ENCODE measurements at places on chromosomes 7 and 10. TPM values are rescaled to one million over a fixed set of nuclear protein-coding genes. Genes with fewer than 3 reads are reported as not detected.

The CYP2C19 gene
- 33.8 TPM for total RNA-seq

The SUN3 gene
- total RNA-seq, result not detected

The NODAL gene
- not detected for total RNA-seq

The SNCG gene
- 7.3 TPM for total RNA-seq

The RADIL gene
- total RNA-seq, result 5.8 TPM

The UCN3 gene
- not detected for total RNA-seq

The GNG11 gene
- total RNA-seq, result 26.8 TPM

The HOXA5 gene
- 8.5 TPM for total RNA-seq

DNA sequence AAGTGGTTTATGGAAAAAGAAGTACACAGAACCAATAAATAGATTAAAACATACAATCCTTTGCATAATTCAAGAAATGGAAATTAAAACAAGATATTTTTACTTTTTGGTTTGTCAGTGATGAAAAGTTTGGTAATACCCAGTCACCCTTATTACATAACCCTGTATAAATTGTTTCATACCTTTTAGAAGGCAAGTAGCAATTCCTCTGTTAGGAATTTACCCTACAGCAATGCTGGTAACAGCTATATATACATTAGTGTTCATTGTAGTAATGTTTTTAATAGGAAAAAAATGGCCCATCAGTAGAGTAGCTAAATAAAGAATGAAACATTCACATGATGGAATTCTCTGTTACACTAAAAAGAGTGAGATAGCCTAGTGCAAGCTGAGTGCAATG, 42.7 kb downstream of the PTPN12 start:
- H3K27ac ChIP-seq, result no peak overlapping the region
- peaks cover 44% of the 10 kb centered on the region for H3K36me3 ChIP-seq
- H3K27me3 ChIP-seq, result no peaks in the 10 kb centered on the region

- H3K4me1 ChIP-seq, result no peaks in the 10 kb centered on the region
- no peak overlapping the region for H3K27ac ChIP-seq
- H3K36me3 ChIP-seq, result peaks cover 87% of the 10 kb centered on the region
- H3K4me3 ChIP-seq, result no peak overlapping the region
- DNase-seq, result no peak
Observed at GRCh38 chr10:127069436-127069835, 127.0 kb downstream of the INSYN2A start.

DNA sequence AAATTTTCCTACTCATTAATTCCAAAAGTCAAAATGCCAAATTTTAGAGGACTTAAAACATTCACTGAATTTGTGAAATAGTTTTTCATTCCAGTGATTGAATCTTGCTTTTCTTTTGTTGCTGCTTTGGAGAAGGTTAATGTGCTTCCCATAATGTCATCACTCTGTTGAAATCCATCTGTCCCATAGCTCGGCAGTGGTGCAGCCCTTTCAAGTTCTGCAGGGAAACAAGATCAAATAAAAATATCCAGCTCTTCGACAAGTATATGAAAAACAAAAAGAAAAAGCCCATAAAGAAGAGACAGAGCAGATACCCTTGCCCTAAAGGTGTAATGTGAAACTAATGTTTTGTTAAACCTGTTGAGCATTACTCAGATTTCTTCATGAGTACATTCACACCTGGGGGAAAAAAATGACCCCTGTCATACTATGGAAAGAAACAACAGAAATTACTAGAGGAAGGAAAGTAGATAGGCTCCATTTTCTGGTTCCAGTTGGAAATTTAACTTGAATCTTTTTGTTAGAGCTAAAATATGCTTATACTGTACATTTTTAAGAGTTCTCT, 35.1 kb downstream of the AGR3 start:
- H3K4me1 ChIP-seq, result no peaks in the 10 kb centered on the region
- no peak for DNase-seq
- H3K27ac ChIP-seq, result peak overlapping the region; percentile 65
- H3K4me3 ChIP-seq, result no peak overlapping the region
- H3K27me3 ChIP-seq, result no peaks in the 10 kb centered on the region
- H3K36me3 ChIP-seq, result no peaks in the 10 kb centered on the region

DNA sequence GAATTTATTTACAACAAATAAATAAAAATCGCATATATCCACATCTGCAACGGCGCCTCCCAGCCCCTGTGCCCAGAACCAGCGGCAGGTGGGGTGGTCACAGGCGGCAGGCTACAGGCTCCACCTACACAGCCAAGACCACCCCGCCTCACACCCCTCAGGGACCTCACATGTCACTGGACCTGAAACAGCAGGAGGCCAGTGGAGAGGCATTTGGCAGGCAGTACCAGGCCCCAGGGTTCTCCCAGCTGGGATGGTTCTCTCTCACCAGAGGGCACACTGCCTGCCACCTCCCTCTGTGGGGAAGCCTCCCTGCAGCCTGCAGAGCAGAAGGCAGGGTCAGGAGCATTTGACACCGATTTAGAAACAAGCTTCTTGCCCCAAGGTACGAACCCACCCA, 81.5 kb downstream of the MAD1L1 start:
- no peaks in the 10 kb centered on the region for H3K36me3 ChIP-seq
- H3K4me3 ChIP-seq, result no peak overlapping the region
- DNase-seq, result no peak
- H3K27me3 ChIP-seq, result no peaks in the 10 kb centered on the region
- no peak overlapping the region for H3K27ac ChIP-seq
- no peaks in the 10 kb centered on the region for H3K4me1 ChIP-seq

- DNase-seq, result no peak
- H3K4me1 ChIP-seq, result no peaks in the 10 kb centered on the region
- H3K27me3 ChIP-seq, result no peaks in the 10 kb centered on the region
- H3K27ac ChIP-seq, result no peak overlapping the region
Observed at GRCh38 chr7:83130623-83131545, 31.8 kb downstream of the PCLO start.

- peak overlapping the region; percentile 84 for H3K4me3 ChIP-seq
- no peak for DNase-seq
- H3K27ac ChIP-seq, result peak overlapping the region; percentile 91
Observed at GRCh38 chr10:86712317-86712707, 44.0 kb downstream of the LDB3 start.

- H3K27me3 ChIP-seq, result peaks cover 44% of the 10 kb centered on the region
- peaks cover 7% of the 10 kb centered on the region for H3K4me1 ChIP-seq
Observed at GRCh38 chr10:43262902-43263466, 3.9 kb downstream of the RASGEF1A start.

DNA sequence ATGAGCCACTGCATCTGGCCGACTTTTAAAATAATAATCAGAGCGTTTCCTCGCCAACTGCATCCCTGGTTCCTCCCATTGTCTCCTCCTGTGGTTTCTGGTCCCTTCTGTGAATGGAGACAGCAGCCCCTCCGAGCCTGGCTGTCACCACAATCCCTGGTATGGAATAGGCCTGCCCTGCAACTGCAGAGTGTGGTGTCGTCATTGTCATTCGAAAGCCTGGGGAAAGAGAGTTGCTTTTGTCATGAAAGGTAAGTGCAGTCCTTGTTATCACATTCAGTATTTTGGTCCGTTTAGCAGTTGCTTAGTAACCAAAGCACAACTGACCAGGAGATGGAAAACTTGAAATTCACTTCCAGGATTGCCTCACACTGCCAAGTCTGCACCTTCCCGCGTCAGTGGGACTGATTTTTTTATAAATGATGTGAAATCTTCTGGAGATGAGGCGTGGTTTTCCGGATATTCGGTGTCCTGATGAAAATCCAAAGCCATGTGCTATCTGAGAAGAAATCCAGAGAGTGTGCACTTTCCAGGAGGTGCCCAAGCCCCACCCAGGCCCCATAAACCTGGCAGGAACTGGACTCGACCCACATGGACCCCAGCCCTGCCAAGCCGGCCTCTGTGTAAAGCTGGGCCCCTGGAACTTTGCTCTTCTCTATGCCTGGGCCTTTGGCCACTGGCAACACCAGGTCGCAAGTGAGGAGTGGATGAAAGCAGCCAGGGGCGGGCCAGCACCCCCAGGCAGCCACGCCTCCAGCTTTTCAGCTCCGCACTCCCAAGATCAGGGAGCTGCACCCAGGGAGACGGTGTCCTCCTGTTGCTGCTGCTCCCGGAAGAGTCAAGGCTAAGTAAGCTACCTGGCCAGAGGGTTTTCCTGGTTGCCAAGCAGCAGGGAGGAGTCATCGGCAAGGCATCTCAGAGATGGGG, 133.7 kb upstream of the SH2B2 start:
- no peak overlapping the region for H3K4me3 ChIP-seq
- peak; percentile 85 for DNase-seq
- no peaks in the 10 kb centered on the region for H3K4me1 ChIP-seq
- H3K27me3 ChIP-seq, result no peaks in the 10 kb centered on the region
- H3K36me3 ChIP-seq, result peaks cover 10% of the 10 kb centered on the region
- no peak overlapping the region for H3K27ac ChIP-seq

GRCh38 chr7:13021566-13022300, 334.3 kb downstream of the ARL4A start:
- DNase-seq, result no peak
- H3K4me3 ChIP-seq, result no peak overlapping the region
- H3K36me3 ChIP-seq, result no peaks in the 10 kb centered on the region
- H3K4me1 ChIP-seq, result peaks cover 14% of the 10 kb centered on the region
- no peak overlapping the region for H3K27ac ChIP-seq

- DNase-seq, result peak; percentile 72
- H3K27ac ChIP-seq, result peak overlapping the region; percentile 92
- no peaks in the 10 kb centered on the region for H3K36me3 ChIP-seq
- H3K4me3 ChIP-seq, result peak overlapping the region; percentile 85
- peaks cover 77% of the 10 kb centered on the region for H3K27me3 ChIP-seq
Observed at GRCh38 chr7:517774-518629, 1.6 kb downstream of the PDGFA start.

DNA sequence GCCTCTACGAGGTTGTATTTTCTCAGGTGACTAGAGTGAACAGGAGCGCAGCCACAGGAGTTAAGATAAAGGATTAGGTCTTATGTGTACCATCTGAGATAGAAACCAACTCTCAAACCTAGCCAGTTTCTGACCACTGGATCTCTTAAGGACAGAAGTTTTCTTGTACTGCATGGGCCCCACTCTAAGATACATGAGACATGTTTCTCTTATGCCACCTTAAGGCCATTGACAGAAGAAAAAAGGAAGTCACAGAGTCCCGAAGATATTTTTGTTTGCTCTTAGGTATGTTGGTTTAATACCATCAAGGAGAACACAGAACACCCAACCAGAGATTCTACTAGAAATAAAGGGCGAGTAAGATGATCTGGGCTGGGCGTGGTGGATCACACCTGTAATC, 335.8 kb downstream of the FRMD4A start:
- peaks cover 24% of the 10 kb centered on the region for H3K4me1 ChIP-seq
- DNase-seq, result no peak
- no peak overlapping the region for H3K27ac ChIP-seq
- H3K27me3 ChIP-seq, result no peaks in the 10 kb centered on the region
- H3K36me3 ChIP-seq, result no peaks in the 10 kb centered on the region

GRCh38 chr10:3747248-3747960, 37.6 kb downstream of the KLF6 start:
- H3K4me1 ChIP-seq, result peaks cover 28% of the 10 kb centered on the region
- H3K36me3 ChIP-seq, result no peaks in the 10 kb centered on the region
- peak overlapping the region; percentile 80 for H3K27ac ChIP-seq
- no peaks in the 10 kb centered on the region for H3K27me3 ChIP-seq
- no peak for DNase-seq

- H3K27me3 ChIP-seq, result no peaks in the 10 kb centered on the region
- H3K27ac ChIP-seq, result no peak overlapping the region
- DNase-seq, result no peak
- H3K4me1 ChIP-seq, result peaks cover 51% of the 10 kb centered on the region
Observed at GRCh38 chr7:28983396-28984190, 25.5 kb upstream of the TRIL start.

DNA sequence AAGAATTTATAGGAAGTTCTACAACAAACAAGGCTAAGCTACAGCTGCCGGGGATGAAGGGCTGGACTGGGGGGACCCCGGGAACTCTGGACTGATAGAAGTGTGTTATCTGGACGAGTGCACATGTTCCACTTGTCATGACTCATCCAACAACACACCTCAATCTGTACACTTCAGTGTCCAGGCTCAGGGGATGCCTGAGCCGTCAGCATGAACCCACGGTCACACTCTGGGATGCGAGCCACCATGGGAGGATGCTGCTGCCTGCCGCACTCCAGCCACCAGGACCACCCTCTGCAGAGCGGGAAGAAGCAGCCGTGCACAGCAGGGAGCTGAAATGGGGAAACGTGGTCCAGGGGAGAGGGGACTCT, 67.5 kb downstream of the MAD1L1 start:
- H3K4me1 ChIP-seq, result peaks cover 24% of the 10 kb centered on the region
- no peaks in the 10 kb centered on the region for H3K27me3 ChIP-seq
- no peak overlapping the region for H3K27ac ChIP-seq
- no peaks in the 10 kb centered on the region for H3K36me3 ChIP-seq

- no peak overlapping the region for H3K4me3 ChIP-seq
- no peak overlapping the region for H3K27ac ChIP-seq
- no peaks in the 10 kb centered on the region for H3K27me3 ChIP-seq
- H3K4me1 ChIP-seq, result no peaks in the 10 kb centered on the region
Observed at GRCh38 chr7:115054478-115055065, 132.7 kb downstream of the MDFIC start.

- no peak overlapping the region for H3K4me3 ChIP-seq
- no peak for DNase-seq
- H3K36me3 ChIP-seq, result no peaks in the 10 kb centered on the region
- peaks cover 8% of the 10 kb centered on the region for H3K4me1 ChIP-seq
Observed at GRCh38 chr7:12567015-12567414, 3.5 kb upstream of the SCIN start.

DNA sequence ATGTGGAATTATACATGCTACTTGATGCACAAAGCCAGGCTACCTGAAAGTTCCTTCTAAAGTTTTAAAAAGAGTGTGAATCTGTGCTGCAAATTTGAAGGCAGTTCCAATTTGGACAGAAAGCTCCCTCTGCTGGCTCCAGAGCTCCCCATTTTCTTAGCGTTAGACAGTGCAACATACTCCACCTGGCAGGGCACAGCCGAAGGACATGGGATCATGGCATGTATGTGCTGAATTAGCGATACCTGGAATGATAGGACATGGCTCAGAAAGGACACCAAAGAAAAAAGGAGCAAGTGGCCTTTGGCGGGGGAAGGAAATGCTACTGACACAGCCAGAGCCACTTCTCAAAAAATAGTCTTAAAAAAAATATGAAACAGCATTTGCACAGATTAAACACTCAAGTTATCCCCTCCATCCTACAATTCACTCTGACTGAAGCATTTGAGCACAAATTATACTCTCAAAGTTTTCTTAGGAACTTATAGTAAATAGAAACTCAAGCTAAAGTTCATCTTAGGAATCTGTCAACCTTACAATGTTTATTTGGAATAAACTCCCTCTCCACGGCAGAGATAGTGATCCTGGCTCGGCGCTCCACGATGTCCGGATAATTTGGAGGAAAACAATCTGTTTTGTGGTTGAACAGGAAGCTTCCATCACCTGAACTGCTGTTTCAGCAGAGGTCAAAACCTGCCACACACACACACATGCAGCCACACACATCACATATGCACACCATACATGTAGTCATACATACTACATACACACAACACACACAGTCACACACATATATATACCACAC, 80.0 kb downstream of the C7orf25 start:
- peak; percentile 80 for DNase-seq
- H3K4me3 ChIP-seq, result no peak overlapping the region
- H3K27ac ChIP-seq, result no peak overlapping the region
- H3K36me3 ChIP-seq, result no peaks in the 10 kb centered on the region
- H3K27me3 ChIP-seq, result no peaks in the 10 kb centered on the region

DNA sequence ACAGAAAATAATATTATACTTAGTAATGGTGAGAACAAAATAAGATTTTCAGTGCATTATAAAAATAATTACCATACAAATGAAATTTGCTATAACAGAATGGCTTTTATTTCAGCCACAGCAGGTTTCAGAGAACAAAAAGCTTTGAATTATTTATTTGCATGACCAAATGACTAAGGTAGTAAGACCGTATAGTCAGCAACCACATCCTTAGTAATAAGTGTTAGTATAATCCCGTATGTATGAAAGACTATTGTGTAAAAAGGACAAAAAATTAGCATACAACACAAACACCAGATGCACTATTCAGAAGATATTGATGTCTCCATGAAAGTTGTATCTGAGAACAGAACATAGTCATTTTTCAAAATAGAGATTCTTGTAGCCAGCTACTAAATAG, 12.2 kb downstream of the PDZD8 start:
- H3K36me3 ChIP-seq, result no peaks in the 10 kb centered on the region
- H3K27ac ChIP-seq, result peak overlapping the region; percentile 90
- no peak for DNase-seq
- H3K4me1 ChIP-seq, result peaks cover 75% of the 10 kb centered on the region

All from stomach (tissue), 19 donors.